ENCODE measurements at places on chromosomes 3 and 15.

DNA sequence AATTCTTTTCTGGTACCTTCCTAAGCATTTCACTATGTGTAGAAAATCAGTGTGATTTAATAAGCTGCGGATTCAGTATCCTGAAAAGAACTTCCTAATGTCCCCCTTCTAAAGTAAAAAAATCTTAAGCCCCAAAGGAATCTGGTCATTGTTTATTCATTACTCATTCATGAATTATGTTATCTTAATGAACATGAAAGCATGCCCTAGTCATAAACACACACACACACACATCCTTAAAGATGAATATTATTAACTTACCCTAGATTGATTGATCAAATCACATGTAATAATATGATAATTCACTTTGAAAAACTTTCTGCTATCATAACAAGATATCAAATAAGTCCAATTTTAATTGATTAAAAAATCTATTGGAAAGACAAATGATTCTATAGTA, 96.4 kb upstream of the BFSP2 start:
- DNase-seq: no peak

- no peak for DNase-seq
These were observed 232.8 kb downstream of the CPNE4 start for GRCh38 chr3:131802029-131802428.

GRCh38 chr3:68378631-68379030, 553.7 kb downstream of the TAFA4 start:
- no peak for DNase-seq

DNA sequence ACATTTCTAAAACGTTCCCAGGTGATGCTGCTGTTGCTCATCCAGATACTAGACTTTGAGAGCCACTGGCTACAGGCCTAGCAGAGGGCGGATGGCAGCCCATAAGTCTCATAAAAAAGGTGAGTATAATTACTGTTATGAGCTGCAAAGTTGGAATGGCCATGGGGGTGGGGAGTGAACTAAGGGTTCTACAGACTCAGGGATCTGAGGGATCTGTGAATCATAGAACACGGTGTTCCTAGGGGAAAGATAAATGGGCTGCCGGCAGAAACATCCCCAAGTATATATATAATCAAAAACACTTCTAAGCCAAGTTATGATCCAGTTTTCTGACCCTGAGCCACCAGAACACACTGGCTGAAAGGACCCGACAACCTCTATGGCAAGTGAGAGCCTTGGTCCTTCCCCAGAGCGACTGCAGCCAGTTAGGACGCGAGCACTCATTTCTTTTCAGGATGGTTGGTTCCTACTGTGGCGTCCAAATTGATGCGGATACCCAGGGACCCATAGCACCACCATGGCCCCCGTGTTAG, 7.9 kb upstream of the SYNM start:
- no peak for DNase-seq

GRCh38 chr3:196254376-196255283, 32.9 kb downstream of the PCYT1A start:
- DNase-seq: no peak

DNA sequence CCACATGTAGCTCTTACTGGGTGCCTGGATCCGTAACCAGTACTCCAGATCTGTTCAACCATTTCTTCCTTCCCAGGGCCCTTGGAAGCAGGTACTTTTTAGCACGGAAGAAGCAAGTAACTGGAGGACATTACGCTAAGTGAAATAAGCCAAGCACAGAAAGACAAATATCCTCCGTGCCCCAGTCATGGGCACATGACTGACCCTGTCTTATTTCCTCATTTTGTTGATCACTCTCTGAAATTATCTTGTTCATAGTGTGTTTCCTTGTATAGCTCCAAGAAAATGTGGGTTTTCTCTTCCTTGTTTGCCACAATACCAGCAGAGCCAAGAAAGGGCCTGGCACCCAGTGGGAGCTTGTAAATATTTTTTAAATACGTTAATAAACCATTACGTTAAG, 32.2 kb upstream of the MTMR14 start:
- DNase-seq: no peak

DNA sequence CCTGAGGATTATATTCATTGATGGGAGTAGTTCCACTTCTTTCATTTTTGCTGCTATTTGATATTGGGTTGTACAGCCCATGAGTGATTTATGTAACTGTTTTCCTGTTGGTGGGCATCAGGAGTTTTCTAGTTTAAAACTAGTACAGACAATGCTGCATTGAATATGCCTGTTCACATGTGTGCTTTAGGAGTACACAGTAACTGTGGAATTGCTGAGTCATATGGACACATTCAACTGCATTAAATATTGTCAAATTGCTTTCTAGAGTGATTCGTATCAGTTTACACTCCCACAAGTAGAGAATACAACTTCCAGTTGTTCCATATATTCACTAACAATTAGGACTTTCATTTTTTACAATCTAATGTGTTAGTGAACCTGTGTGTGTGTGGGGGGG, 59.8 kb upstream of the THSD4 start:
- DNase-seq: no peak

All from HCT116 (cell line).